Activated CD4-positive, alpha-beta T cell treated with anti-CD3 and anti-CD28 coated beads, Interleukin-10, Interleukin-2, amounts not matched to agents 100 ng/mL and 50 ng/mL, durations not matched to agents 16 hours and 8 hours (primary cell): ENCODE measurements at places on chromosomes 3 and 15.

DNA sequence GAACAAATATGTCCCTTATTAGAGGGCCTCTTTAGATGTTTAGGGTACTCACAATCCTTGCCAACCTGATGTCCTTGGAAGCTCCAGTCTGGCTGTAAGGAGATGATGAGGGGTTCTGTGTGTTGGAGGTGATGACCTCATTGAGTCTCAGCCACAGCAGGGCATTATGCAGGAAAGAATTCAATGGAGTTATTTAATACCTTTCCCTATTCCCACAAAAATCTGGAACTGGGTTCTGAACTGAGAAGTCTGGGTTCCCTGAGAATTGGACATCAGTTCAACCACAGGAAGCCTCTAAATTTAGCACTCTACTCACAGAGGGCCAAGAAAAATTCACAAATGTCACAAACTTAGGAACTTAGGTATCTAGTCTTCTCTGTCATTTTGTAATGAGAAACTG, 36.9 kb downstream of the SLC35A5 start:
- DNase-seq, result no peak

DNA sequence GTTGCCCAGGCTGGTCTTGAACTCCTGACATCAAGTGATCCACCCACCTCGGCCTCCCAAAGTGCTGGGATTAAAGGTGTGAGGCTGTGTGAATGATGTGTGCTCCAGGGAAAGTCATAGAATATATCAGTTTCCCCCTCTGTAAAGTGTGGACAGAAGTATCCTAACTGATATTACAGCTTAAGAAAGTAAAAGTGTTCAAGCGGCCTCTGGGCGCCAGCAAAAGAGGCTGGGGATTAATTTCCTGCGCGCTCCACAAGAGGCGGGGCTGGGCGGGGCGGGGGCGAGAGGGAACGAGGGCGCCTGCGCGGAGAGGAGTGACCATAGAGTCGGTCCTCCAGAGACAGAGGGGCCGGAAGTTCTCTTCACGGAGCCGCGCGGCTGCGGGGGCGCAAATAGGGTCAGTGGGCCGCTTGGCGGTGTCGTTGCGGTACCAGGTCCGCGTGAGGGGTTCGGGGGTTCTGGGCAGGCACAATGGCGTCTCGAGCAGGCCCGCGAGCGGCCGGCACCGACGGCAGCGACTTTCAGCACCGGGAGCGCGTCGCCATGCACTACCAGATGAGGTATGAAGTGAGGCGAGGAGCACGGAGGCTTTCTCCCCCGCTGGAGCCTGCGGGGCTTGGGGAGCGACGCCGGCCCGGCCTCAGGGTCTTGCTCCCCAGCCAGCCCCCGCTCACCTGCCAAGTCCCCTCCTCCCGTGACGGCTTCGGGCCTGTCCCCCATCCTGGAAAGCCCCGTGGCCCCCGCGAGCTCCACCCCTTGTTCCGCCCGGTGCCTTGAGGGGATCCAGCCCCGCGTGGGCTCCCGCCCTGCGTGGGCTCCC, at the start of gene JAGN1:
Gene JAGN1, plus strand, starts transcription at position 362 of the 823 bp plus-strand sequence. Its CDS starts 113 bp downstream, at position 475.
- DNase-seq, result peak; percentile 92

DNA sequence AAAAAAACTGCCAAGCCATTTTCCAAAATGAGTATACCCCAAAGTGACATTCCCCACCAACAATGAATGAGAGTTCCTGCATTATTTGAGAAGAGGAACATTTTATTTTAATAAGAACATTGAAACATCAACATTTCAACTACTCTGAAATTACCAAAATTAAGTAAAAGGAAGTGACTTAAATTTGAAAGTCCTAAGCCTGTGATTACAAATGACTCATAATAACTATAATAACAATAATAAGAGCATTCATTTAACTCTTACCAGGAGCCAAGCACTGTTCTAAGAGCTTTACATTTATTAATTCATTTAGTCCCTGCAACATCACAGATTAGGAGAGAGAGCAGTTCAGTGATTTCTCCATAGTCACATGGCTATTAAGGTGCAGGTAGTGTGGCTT, 32.4 kb downstream of the LRRC28 start:
- DNase-seq, result no peak

DNA sequence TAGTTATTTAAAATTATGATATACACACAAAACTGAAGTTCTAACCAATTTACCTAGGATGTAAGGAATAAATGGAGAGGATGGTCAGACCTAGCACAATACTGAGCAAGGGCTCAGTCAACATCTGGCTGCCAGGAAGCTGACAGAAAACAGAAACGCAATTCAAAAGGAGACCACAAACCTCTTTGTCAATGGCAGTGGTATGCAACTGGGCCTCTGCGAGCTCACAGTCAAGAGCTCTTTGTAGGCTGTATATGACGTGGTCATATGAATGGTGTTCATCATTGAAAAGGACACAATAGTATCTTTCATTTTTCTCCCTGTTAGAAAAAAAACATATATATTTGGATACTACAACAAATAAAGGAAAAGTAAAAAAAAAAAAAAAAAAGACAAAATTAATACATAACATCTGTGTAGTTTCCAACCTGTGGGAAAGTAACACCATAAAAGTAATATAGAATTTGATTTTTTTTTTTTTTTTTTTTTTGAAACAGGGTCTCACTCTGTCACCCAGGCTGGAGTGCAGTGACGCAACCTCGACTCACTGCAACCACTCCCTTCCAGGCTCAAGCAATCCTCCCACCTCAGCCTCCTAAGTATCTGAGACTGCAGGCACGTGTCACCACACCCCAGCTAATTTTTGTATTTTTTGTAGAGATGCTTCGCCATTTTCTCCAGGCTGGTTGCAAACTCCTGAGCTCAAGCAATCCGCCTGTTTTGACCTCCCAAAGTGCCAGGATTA, 37.9 kb downstream of the UBR1 start:
- DNase-seq, result peak; percentile 90

- no peak for DNase-seq
Measured at GRCh38 chr3:127079211-127079610, 96.3 kb downstream of the PLXNA1 start.

GRCh38 chr3:190120269-190121060, at the start of gene P3H2:
TSS of gene P3H2 (minus strand) at chr3:190120897. CDS start at chr3:190120731, 166 bp downstream.
- peak; percentile 57 for DNase-seq

DNA sequence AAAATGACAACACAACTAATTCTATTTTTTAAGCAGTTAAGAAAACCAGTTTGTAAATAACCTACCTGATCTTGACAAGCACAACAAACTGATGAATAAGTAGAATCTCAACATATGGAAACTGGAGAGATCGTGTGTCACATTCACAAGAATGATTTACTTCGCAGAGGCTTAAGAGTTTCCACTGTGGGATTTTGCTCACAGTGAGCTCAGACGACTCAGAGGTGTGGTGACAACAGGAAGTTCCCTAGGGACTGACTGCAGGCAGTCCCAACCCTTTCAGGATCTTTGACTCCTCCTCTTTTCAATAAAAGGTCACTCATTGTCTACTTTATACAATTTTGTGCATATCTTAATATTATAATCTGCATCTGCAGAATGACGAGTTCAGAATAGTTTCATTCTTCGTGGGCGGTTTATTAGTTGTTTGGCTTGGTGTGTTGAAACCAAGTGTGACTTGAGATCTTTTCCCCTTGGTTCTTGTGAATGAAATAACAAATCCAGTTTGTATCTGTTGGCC, at the start of gene LIPH:
Gene LIPH, minus strand, starts transcription at position 231 of the 520 bp plus-strand sequence. Its CDS starts 117 bp downstream, at position 114.
- peak; percentile 32 for DNase-seq

- DNase-seq, result no peak
Measured at GRCh38 chr3:193816656-193817311, 223.8 kb downstream of the OPA1 start.

- DNase-seq, result no peak
Measured at GRCh38 chr3:181932039-181932438, 220.3 kb downstream of the SOX2 start.

DNA sequence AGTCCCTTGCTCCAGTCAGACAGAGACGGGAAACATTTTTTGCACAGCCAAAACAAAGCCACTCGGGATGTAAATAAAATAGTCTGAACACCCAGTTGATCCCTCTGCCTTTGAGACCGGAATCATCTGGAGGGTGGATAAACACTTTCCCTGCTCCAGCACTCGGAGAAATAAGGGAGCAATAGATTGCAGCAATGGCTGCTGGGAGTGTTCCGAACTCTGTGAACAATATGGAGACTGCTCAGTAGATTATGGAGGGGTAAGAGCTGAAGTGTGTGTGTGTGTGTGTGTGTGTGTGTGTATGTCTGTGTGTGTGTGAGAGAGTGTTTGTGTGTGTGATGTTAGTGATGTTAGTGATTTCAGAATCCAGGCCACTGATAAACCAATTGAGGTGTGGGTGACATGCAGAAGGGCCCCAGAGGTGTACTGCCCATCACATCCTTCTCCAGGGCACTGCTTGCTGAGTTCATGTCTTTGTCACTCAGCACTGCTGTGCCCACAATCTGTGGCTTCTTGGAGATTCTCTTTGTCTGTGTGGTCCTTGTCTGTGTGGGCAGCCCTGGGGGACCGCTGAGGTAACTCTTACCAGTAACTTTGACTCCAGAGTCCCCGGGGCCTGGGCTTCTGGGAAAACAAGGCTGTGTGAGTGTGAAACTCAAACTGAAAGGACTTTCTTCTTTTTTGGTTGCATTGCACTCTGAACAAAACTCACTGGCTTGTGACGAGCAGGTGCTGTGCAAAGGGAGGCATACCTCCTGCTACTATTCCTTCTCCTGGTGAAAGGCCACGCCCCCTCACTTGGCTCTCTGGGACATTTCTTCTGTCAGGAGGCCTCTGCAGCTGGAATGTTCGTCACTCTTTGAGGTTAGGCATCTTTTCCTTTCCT, 23.0 kb downstream of the CRYGS start:
- peak; percentile 90 for DNase-seq

GRCh38 chr15:91737151-91737818, 116.2 kb upstream of the SLCO3A1 start:
- DNase-seq, result no peak

DNA sequence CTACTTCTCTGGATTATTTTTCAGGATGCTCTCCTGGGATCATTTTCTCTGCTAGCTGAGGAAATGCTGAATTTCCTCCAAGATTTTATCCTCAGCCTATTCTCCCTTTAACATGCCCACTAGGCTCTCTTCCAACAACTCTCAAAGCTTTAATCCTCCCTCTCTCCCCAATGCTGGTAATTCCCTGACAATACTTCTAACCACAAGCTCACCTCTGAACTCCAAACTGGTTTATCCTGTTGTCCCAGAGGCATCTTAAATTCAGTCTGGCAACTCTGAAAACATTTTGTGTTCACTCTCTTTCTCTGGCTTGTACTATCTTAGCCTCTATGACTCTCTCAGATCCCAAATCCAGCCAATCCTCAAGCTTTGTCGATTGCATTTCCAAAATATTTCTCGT, 490.3 kb downstream of the MECOM start:
- no peak for DNase-seq

DNA sequence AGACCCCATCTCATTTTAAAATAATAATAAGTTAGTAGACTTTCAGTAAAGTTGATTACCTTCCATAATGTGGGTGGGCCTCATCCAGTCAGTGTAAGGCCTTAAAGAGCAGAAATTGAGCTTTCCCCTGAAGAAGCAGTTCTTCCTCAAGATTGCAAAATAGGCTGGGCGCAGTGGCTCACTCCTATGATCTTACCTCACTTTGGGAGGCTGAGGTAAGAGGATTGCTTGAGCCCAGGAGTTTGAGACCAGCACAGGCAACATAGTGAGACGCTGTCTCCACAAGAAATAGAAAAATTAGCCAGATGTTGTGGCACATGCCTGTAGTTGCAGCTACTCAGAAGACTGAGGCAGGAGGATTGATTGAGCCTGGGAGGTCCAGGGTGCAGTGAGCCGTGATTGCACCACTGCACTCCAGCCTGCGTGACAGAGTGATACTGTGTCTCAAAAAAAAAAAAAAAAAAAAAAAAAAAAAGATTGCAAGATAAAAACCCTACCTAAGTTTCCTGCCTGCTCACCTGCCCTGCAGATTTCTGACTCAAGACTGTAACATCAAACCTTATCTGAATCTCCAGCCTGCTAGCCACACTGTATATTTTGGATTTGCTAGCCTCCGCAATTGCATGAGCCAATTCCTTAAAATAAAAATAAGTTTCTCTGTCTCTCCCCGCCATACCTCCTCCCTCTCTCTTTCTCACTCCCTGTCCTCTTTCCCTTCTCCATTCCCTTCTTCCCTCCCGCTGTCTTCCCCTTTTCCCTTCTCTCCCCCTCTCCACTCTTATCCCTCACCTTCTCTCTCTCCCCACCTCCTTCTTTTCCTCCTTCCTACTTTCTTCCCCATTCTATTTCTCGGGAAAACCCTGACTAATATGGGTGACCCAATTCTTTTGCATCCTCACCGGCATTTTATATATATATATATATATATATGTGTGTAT, 16.9 kb downstream of the KLHL18 start:
- DNase-seq, result no peak

GRCh38 chr3:190696777-190697501, 165.6 kb downstream of the GMNC start:
- peak; percentile 42 for DNase-seq

DNA sequence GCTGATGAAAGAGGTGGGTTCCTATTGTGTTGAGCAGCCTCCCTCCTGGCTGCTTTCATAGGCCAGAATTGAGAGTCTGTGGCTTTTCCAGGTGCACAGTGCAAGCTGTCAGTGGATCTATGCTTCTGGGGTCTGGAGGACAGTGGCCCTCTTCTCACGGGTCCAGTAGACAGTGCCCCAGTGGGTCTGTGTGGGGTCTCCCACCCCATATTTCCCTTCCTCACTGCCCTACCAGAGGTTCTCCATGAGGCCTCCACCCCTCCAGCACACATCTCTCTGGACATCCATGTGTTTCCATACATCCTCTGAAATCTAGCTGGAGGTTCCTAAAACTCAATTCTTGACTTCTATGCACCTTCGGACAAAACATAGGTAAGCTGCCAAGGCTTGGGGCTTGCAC, 201.2 kb downstream of the FAM43A start:
- no peak for DNase-seq

DNA sequence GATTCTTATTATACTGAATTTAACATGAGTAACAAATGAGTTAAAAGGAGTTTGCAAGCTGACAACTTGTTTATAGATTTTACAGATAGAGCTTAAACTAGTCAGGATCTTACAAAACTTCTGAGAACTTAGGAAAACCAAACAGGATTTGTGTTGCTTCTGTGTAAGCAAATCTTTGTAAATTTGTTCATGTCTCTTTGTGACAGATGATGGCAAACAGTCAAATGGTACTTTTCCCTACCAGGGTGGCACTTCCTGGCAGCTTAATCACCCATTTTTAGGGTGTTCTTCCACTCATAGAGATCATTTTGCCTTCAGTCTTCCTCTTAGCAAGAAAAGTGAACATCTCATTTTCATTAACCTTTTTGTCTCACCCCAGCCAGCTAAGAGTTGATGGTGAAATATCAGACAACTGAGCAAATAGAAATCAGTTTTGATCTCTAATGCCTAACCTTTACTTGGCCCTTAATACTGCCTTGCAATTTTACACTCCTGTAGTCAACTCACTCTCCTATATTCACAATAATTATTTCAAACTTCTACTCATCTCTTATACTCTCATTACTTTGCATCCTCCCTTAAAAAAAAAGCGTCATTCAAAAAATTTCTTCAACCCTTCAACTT, 23.7 kb upstream of the NECTIN3 start:
- peak; percentile 1 for DNase-seq
